ENCODE measurements at places on chromosomes 3 and 15. TPM values are rescaled to one million over a fixed set of nuclear protein-coding genes. Genes with fewer than 3 reads are reported as not detected.

DNA sequence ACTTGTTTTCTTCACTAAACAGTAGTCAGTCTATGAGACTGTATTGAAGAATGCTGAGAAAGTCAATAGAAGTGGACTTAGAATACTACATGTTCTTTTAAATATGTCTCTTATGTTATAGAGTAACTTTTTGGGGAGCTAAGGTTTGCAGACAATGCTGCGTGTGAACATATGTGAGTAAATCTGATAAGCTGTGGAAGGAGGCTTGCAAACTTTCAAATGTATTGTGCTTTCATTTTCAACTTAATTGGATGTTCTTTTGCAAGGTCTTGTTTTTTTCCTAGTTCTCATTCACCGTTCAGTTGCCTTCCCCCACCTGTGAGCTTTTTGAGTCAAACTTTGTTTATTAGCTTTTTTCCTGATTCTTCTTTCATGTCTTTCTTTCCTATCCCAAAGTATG is 176.2 kb downstream of the LPP start:
- no peak for DNase-seq

Gene SLC6A20
- total RNA-seq = not detected

Gene GRIP2
- not detected for total RNA-seq

- no peak for DNase-seq
These were observed 17.9 kb upstream of the ADIPOQ start for GRCh38 chr3:186824430-186825139.

Gene GYG1
- 45.3 TPM for total RNA-seq

GRCh38 chr15:97072545-97072944 is 742.0 kb downstream of the NR2F2 start:
- no peak for DNase-seq

DNA sequence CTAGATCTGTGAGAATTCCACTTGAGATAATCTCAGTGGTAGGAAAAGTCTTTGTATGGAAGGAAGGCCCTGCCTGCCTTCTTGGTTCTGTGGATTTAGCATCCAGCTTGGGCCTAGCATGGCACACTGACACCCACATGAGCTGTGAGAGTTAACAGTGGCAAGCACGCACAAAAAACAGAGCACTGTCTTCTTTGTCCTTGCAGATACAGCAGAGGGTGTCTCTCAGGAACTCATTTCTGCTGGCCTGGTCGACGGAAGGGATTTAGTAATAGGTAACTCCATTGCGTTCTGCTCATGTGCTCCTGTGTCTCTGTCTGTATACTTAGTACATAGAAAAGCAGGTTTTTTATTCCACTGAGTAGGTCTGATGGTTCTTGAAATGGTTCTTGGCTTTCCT is 14.4 kb upstream of the SLC22A13 start:
- no peak for DNase-seq

DNA sequence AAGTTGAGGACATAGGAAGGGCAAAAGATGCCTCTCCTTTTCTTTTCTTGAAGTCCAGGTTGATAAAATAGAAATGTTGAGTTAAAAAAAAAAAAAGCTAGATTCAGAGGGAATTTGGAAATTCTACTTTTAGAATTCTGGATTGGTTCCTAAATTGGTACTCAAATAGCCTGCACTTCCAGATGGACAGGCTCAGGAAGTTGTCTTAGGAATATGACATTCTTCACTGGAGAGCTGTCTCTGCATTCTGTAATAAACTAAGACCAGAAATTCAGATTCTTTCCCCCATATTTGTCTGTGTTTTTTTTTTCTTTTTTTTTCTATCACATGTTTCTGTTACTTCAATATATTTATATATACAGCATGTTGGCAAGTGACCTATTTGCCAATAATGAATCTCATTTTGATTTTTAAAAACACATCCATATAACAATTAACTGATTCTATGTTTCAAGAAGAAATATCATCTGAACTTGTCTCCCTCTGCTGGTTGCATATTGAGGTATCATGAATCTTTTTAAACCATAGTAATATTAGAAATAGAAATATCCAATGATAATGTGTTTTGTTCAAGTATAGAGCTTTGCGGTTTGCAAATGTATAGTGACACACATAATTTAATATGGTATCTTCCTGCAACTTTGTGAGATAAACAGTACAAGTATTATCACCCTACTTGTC is 8.5 kb upstream of the LSAMP start:
- no peak for DNase-seq

Gene CLSTN2
- total RNA-seq = 0.59 TPM
